Activated T-cell treated with anti-CD3 and anti-CD28 coated beads, Interleukin-2, amount 50 U/mL, for 48 hours (primary cell): ENCODE measurements at places on chromosomes 5 and 9.

DNA sequence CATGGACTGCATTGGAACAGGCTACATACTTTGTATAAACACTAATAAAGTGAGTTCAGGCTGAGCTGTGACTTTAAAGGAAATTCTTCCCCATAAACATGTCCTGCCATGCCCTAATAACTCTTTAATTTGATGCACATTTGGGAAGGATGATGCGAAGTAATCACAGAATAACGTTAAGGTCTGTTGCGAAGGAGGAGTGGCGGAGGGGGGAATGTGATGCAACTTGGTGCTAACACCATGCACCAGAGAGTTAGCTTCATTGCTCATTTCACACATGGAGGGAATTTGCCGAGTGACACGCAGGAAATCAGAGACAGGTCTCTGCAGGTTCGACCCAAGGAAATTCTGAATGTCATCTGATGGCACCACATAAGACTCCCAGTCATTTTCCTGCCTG is 32.9 kb downstream of the SLIT3 start:
- no peak for DNase-seq

DNA sequence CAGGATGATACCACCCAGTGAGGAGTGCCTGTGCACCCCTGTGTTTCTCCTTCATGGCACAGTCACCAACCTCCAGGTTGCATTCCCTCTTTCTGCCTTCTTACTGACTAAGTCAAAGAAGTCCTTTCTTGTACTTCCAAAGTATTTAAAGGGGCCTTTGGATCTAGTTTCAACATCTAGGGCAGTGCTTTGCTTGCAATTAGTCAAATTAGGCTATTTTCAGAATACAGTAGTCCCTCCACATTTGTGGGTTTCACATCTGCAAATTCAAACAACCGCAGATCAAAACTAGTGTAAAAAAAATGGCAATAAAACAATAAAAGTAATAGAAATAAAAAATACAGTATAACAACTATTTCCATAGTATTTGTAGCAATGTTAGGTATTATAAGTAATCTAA is 333.9 kb upstream of the SEMA6A start:
- no peak for DNase-seq

GRCh38 chr5:135886136-135886535 is 9.5 kb downstream of the IL9 start:
- DNase-seq: no peak

DNA sequence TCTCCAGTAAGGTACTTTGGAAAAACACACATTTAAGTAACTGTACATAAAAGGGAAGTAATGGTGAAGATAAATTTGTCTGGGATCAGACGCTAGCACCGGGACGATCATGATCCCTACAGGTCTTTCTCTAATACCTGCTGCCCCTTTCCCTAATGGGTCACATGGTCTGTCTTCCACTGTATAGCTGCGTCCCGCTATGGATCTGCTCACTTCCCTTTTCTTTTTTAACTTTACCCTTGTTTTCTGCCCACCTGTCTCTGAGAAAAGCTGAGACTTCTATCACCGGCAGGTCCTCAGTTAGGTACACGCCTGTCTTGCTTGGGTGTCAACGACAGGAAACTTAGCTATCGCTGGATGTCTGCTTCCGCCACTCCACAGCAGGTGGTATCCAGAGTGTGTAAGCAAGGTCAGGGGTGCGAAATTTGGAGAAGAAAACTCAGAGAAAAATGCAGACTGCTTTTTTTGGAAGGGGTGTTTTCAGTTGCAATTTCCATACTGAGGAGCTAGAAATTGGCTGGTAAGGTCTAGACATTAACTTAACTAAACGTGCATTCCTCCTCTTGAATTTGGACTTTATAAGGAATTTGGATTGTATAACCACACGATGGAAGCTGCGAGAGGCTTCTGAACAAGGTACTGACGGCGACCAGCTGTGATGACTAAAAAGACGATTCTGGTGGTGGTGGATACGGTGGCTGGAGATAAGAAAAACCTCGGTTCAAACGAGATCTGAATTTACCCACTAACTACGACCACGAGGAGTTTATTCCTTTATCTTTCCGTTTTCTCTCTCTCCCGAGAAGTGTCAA is 1.1 kb upstream of the ICE1 start:
- DNase-seq: peak; percentile 38

GRCh38 chr9:112176524-112176923 is 1.4 kb upstream of the SUSD1 start:
- no peak for DNase-seq

- DNase-seq: no peak
Observed at GRCh38 chr5:141517312-141517711, 28.4 kb downstream of the PCDHGC5 start.

GRCh38 chr9:127971357-127972235 is 9.2 kb downstream of the EEIG1 start:
- peak; percentile 59 for DNase-seq

- DNase-seq: no peak
Observed at GRCh38 chr5:1934801-1935429, 52.2 kb upstream of the IRX4 start.

GRCh38 chr5:132473668-132474067 is 16.9 kb downstream of the IRF1 start:
- peak; percentile 20 for DNase-seq

- no peak for DNase-seq
Observed at GRCh38 chr5:147310059-147310704, 75.4 kb downstream of the STK32A start.

GRCh38 chr5:174312270-174312617 is 266.7 kb downstream of the NSG2 start:
- DNase-seq: no peak

- peak; percentile 80 for DNase-seq
Observed at GRCh38 chr5:132829742-132830435, 558 bp downstream of the SHROOM1 start.

DNA sequence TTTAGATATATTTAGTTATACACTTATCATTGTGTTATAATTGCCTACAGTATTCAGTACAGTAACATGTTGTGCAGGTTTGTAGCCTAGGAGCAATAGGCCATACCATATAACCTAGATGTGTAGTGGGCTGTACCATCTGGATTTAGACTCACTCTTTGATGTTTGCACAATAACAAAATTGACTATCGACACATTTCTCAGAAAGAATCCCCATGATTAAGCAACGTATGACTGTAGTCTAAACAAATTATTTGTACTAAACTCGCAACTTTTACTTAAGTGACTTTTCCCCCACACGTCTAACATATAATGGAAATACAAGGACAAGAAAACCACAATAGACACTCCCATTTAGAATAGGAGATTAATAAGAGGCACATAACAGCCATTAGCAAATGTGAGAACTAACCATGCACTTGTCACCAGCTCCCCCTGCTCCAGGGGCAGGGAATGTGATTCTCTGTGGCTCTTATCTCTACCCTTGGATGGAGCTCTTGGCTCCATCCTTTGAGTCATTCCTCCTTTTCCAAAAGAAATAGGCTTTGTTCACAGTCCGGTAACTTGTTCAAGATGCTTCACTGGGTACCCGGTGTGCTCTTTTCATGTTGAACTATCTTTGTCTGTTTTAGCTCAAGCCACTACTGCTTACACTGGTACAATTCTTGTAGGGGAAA is 8.7 kb upstream of the B4GALT1 start:
- no peak for DNase-seq

GRCh38 chr5:111013011-111013410 is 58.5 kb upstream of the TSLP start:
- no peak for DNase-seq

DNA sequence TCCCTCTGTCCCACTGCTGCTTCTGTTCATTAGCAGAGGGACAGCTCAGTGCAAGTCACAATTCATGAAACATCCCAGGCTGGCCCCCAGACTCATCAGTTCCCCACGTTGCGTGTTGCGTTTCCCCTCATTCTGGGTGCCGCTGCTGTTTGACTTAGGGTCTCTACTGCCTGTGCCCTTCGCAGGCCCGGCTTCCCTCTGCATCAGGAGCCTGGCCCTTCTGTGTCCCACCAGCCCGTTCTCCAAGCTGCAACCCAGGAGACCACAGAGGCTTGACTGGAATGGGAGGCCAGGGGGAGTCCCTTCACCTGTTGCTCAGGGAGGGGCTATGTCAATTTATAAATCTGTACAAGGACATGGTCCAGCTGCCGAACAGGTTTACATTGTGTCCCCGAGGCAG is 53.9 kb upstream of the SUSD3 start:
- no peak for DNase-seq

GRCh38 chr5:142324136-142324870 is 518 bp downstream of the SPRY4 start:
- no peak for DNase-seq

GRCh38 chr5:153618867-153619266 is 128.4 kb downstream of the GRIA1 start:
- DNase-seq: no peak

- DNase-seq: no peak
Observed at GRCh38 chr9:113444736-113445135, 18.8 kb upstream of the RGS3 start.

- DNase-seq: no peak
Observed at GRCh38 chr9:97966493-97966892, 16.6 kb upstream of the ANP32B start.

DNA sequence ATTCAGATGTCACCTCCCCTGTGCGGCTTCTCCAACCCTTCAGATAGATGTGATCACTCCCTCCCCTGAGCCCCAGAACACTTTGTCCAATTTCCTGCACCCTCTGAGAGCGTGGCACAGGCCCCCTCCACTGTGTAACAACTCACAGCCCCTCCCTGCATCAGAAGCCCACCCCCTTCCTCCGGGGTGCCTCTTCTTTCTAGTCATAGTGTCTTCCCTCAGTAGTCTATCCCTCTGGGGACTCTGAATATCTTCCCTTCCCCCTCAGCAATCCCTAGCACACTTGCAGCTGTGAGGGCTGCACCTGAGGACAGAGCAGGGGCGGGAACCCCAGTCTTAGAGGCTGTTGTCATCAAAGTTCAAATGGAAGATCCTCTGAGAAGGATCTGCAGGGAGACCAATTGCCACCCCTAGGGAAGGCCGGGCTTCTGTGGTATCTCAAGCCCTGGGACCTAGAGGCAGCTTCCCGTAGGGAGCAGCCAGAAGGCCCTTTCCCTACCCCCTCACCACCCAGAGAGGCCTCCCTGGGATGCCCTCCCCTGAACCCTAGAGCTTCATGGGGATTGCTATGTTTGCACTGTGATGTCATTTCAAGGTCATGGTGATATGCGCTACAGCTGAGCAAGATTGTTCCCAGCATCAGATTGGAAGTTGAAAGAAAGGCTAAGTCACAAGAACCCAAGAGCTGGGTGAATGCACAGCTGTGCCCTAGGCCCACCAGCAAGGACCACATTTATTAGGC is 70.7 kb downstream of the THBS4 start:
- DNase-seq: no peak

DNA sequence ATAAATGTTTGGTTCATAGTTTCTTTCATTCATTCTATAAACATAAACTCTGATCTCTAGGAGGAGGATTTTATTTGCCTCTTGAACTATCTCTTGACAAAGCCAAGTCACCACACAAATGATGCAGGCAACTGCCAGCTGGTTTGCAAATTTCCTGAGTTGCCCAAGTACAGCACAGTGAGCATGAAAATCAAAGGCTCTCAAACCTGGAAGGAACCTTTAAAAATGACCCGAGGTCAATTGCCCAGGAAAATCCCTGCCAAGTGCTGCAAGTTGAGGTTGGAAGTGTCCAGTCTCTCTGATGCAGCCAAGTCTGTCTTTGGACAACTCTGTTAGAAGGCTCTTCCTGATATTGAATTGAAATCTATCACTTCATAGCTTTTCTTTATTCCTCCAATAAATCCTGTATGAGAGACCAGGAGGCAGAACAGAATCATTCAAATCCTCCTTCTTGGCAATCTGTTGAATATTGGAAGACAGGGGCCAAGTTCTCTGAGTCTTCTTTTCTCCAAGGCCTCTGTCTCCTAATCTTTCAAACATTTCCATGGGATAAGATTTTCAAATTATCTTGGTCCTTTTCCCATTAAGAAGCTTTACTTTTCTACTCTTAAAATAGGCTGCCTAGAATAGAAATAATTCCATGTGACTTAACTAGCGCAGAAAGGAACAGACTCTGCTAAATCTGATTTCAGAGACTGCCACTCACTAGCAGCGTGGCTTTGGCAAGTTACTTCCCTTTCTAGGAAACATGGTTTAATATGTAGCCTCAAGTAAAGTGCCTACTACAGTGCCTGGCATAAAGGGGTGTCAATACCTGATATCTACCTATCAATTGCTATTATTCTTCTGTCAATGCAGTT is 159.2 kb downstream of the SNX18 start:
- no peak for DNase-seq

DNA sequence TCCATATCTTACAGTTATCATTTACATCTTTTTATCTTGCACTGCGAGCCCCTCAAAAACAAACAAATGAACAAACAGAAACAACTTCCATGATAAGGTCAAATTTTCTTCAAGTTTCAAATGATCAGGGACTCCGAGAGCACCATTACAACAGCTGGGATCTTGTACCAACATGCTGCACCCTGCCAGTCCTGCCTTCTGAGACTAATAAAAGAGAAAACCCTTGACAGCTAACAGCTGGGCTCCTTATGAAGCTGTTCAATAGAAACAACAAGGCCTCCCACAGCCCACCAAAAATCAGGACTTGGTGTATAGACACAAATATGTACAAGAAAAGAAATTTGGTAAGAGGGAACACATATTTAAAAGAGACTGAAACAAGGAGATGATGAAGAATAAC is 985.3 kb upstream of the DMAC1 start:
- no peak for DNase-seq

DNA sequence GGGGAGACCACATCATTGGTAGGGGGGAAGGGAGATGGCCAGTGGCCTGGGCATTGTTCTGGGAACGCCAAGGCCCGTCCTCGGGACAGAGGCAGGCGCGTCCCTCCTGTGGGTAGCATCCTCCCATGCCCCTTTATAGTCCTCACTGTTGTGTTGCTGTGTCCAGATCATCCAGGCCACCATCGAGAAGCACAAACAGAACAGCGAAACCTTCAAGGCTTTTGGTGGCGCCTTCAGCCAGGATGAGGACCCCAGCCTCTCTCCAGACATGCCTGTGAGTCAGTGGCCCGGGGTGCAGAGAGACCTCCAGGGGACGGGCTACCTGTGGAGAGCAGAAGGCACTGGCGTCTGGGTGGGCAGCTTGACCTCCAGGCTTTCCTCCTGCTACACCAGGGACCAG is 38.4 kb upstream of the SUSD3 start:
- no peak for DNase-seq

- no peak for DNase-seq
Observed at GRCh38 chr9:70011366-70011765, 32.3 kb upstream of the MAMDC2 start.

DNA sequence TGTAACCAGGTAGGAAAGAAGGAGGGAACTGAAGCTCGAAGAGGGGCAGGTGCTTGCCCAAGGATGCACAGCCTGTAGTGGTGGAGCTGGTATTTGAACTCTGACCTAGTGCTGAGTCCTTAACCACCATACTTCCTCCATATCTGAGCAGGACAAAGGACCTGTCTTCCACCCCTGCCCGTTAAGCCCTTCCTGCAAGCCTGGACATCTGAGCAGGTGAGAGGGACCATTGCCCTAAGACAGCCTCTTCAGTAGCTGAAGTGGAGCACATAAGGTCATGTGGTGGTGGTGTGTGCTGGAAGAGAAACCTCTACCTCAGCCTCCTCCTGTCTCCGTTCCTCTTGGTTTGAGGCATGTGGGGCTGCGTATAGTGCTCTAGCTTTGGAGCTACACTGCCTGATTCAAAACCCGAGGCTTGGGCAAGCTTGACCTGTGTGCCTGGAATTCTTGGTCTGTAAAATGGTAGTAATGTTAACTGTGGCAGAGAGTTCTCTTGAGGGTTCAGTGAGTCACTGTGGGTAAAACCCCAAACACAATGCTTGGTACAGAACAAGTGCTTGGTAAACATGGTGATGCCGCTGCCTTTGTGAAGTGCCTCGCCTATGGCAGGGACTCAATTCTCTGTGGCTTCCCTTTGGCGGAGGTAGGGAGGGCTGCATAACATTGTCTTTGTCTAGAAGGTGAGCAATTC is 7.4 kb downstream of the GALNT10 start:
- peak; percentile 77 for DNase-seq
